D341Med (cell line): ENCODE measurements at places on chromosomes 2 and 18.

DNA sequence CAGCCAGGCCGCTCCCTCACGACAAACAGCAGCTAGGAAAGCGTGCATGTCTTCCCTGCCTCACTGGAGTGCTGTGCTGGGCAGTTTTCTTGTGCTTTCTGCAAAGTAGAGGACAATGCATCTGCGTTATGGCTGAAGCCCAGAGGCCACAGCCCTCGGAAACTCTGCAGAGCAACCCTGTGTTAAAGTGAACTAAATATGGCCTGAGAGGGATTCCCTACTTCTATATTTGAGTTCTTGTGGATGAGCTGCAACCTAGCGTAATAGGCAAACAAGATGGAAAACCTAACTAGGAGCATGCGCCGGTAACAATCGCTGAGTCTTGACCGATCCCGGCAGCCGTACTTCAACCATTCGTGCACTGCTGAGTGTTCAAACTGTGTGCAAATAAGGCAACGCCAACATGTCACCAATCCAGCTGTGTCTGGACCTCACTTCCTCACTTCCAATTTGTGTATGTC is 471.9 kb upstream of the HS6ST1 start:
- no peak for DNase-seq

- DNase-seq, result no peak
Observed at GRCh38 chr2:73893764-73894474, 1.1 kb downstream of the ACTG2 start.

- DNase-seq, result no peak
Observed at GRCh38 chr2:163594497-163594896, 141.3 kb downstream of the FIGN start.

GRCh38 chr2:17271416-17271815 is 246.8 kb downstream of the RAD51AP2 start:
- DNase-seq, result no peak

- DNase-seq, result no peak
Observed at GRCh38 chr2:232697807-232698110, 628 bp downstream of the GIGYF2 start.

DNA sequence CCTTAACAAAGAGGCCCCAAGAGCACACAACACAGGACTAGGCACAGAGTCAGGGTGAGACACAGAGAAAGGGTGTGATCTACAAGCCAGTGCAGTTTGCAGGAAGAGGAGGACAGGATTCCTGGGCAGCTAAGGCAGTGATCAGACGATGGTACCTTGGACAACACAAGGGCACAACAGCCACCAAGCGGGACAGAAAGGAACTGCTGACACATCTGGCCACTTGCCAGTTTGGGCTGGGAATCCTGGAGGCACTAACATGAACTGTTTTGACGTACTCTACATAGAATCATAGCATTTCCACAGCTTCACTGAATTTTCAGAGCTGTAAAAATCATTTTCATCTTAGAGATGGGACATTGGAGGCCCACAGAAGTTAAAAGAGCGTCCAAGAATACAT is 221.5 kb upstream of the SLC35G4 start:
- peak; percentile 35 for DNase-seq

DNA sequence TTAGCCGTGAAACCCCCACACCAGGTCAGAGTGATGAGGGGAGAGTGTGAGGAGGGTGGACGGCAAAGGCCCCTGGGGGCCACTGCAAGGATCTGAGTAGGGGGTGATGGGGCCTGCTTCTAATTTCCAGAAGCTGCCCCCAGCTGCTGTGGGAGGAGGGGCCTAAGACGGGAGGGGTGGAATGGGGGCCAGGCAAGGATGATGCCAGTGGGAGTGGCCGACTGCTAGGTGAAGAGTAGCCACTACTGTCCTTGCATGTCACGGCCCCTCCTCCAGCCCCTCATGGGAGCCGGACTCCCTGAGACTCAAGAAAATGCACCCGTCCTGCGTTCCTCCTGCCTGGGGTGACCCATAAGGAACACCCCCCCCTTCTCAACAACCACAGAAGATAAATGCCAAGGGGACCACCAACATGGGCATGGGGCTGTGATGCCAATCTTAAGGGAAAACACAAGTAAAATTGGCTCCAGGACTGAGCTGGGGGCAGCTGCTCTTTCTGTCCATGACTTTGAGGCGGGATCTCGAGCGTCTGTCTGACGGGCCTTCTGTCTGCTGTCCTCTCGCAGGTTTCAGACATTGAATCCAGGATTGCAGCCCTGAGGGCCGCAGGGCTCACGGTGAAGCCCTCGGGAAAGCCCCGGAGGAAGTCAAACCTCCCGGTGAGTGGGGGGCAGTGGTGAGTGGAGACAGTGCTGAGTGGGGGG is 24.2 kb upstream of the PRLH start:
- DNase-seq, result no peak

GRCh38 chr2:163465440-163465839 is 270.4 kb downstream of the FIGN start:
- DNase-seq, result peak; percentile 46

DNA sequence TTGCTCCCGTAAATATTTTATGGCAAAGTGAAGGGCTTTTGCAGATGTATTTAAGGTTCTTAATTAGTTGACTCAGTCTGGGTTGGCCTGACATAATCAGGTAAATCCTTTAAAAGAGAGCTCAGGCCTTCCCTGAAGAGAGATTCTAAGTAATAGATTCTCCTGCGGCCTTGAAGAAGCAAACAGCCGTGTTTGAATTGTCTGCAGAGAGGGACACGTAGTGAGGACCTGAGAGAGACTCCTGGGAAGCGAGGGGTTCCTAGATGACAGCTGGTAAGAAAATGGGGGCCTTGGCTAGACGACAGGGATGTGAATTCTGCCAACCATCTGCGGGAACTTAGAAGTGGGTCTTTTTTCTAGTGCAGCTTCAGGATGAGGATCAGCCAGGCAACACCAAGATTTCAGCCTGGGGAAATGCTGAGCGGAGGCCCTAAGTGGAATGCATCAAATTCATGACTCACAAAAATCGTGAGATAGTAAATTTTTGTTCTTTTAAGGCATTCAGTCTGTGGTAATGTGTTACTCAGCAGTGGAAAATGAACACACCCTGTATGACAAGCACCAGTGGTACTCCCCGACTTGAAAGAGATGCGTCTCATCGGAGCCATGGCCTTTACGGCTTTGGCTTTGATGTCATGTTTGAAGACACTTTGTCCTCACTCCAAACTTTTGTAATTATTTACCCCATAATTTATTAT is 62.1 kb upstream of the SMIM21 start:
- no peak for DNase-seq

GRCh38 chr18:48072428-48073204 is 142.2 kb upstream of the SMAD2 start:
- DNase-seq, result no peak

DNA sequence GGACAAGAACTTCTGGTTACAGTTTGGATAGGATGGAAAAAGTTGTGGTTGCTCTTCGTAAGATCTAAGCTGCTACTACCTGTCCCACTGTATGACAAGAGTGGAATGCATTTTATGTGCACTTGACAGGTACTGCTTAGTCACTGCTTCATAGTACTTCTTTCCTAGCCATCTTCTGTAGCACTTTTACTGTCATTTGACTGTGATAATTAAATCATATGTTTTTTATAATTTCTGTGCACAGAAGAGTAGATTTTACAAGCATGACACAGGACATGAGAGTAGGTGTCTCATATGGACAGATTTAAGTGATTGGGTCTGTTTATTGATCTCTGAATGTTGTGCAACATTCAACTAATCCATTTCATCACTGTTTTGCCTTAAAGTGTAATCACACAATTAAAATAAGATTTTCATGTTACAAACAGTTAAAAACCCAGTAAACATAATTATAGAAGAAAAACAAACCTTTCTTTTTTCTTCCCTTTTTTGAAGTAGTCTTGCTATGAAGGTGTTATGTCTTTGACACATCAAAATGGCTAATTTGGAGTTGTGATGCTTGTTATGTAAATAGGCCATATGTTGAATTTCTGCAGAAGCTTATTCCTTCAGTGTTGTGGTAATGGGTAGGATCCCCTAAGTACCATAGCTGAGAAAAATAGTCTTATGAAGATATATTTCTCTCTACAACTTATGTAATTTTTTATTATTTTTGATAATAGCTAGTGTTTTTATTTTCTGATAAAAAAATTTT is 3.0 kb downstream of the SPATS2L start:
- DNase-seq, result no peak

GRCh38 chr2:98894331-98895000 is 41.6 kb downstream of the CRACDL start:
- no peak for DNase-seq

DNA sequence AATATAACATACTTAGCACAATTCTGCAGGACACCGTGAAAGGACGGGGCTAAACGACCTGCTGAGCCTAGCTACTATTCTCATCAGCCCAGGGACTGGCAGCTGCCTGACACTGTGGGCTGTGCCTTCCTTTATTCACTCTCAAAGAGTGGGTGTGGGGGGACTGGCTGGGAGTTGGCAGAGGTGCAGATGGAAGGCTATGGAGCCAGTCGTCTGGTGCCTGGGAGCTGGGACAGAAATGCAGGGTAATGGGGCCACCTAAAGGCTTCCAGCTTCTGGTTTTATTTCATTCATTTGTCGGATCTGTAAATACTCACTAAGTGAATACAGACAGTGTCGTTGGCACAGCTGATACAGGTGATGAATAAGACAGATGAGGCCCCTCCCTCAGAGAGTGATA is 56.0 kb upstream of the NFU1 start:
- DNase-seq, result peak; percentile 37

- peak; percentile 75 for DNase-seq
Observed at GRCh38 chr18:35005963-35006577, 35.1 kb upstream of the MAPRE2 start.

DNA sequence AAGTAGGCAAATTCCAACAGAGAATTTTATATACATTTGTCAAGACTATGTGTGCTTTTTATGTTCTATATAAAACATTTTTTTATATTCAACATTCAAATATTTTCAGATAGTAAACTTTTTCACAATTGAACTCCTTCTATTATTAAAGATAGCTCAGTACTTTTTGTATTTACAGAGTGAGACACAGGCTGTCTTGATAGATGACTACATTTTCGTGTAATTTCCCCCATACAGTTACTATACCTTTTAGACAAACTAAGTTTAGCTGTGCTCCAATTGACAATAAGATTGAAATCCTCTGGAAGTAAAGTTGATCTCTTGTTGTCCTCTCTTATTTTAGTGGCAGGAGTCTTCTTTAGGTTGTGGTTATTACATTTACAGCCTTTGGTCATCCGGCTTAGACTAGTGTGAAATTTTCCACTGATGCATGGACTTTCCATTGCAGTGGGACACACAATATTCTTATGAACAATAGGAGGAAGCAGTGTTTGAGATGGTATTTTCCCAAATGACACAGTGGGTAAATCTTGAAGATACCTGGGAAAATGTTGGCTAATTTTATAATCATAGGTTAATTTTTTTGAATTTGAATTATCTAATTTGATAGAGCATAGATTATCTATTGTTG is 21.0 kb downstream of the ZSWIM2 start:
- no peak for DNase-seq

DNA sequence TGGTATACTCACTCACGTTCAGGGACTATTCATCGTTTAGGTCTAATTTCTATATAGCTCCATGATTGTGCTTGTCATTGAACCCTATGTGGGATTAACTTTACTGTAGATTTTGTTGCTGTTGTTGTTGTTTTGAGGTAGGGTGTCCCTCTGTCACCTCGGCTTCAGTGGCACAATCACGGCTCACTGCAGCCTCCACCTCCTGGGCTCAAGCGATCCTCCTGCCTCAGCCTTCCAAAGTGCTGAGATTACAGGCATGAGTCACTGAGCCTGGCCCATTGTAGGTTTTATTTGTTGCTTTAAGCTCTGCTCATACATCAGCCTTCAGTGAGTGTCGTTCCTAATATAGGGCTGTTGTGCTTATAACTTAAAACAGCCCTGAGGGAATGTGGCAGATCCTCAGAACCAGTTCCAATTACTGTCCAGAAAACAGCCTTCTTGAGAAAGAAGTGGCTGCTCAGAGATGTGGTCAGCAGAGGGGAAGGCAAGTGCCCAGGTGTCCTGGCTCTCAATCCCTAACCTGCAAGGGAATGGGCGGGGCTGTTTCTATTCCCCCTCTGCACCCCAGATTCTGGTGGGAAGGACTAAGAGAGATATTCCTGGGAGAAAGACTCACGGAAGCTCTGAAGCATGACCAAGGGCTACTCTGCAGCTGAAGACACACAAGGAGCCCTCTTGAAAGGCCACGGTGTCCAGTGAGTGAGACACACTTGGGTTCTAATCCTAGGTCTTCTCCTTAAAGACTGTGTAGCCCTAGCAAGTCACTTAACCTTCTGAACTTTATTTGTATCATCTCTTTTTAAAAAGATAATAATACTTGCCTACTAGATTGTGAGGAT is 79.6 kb upstream of the LCLAT1 start:
- no peak for DNase-seq

DNA sequence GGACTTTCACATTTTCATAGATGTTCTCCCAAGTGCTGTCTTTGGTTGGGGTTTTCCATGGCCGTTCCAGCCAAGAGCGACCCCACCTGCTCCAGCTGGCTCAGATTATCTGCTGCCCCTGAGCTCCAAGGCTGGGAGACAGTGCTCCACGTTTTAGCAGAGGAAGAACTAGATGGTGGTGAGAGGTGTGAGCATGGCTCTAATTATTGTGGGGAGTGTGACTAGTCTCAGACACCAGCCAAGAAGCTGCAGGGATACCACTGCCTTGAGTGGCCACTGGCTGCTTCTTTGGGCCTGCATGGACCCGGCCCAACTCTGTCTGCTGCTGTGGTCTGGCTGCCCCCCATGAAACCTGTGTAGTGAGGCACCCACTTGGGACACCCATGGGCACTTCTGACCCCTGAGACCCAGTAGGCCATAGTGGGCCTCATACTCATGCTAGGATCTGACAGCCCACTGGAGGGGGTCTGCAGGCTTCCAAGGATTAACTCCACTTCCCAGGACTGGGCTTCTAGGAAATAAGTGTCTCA is 2.8 kb upstream of the NCL start:
- DNase-seq, result no peak

- DNase-seq, result no peak
Observed at GRCh38 chr18:48121752-48122151, 191.3 kb upstream of the SMAD2 start.

- DNase-seq, result no peak
Observed at GRCh38 chr2:70684846-70685622, 83.0 kb downstream of the ADD2 start.

- no peak for DNase-seq
Observed at GRCh38 chr2:88016960-88017779, 823 bp upstream of the RNU2-63P start.

DNA sequence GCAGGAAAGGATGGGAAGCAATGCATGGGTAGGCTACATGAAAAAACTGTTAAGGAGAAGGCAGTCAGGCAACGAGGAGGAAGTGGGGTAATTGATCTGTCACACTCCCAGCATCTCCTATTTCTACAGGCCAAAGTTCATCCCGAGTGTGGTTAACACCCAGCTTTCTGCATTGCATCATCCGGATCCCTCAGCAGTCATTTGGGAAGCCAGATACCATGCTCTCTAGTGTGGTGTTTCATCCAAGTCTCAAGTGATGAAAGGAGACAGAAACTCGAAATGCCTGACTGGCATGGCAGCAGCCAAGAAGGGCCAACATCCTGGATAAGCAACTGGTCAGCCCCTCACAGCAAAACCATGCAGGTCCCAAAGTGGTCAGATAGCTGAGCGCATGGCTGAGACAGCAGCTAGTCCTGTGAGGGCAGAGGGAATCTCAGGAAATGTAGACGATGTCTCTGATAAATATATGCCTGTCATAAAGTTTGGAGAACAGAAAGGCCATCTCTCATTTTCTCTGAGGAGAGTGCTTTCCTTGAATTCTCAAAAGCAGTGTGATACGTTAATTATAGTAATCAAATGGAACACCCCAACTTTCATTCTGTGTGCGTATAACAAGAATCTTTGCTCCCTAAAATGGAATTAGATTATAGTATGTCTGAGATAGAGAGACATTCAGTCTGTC is 24.8 kb upstream of the HNRNPA3 start:
- DNase-seq, result no peak

GRCh38 chr2:202771336-202771735 is 100.2 kb downstream of the ICA1L start:
- no peak for DNase-seq
